ENCODE measurements at places on chromosomes 2 and 18.

- DNase-seq: no peak
Observed at GRCh38 chr18:62200121-62200914, 13.3 kb downstream of the RELCH start.

DNA sequence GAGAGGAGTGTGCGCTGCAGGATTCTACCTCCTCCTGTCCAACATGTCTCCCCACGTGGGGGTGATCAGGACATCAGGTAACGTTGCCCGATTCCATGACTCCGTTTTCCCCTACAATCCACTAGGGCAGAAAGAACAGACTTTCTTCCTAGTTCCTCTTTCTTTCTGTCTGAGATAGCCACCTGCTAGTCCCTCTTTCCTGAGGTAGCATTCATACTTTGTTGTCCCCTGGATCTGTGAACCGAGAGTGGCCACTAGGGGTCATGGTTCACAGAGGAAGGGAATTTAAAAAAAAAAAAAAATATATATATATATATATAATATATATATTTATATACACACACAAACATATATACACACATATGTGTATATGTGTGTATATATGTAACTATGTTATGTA is 210.0 kb upstream of the ZNF521 start:
- DNase-seq: no peak

GRCh38 chr18:55790296-55790695 is 202.3 kb upstream of the TCF4 start:
- DNase-seq: no peak

DNA sequence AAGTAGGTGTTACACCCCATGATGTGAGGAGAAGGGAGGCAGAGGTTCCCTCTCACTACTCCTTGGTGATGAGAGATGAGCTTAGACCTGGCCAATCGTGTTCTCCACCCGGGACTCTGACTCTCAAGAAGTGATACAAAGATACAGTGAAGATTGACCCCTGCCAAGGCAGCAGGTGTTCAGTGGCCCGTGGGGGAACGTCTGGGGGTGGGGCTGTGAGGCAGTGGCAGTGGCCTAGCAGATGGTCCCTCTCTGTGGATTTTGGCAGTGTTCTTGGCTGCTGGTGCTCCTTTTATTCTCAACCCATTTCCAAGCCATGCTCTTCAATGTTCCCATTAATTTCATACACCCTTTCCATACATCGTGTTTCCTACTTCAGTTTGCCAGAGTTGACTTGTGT is 120.4 kb upstream of the NEDD4L start:
- DNase-seq: no peak

- DNase-seq: no peak
Observed at GRCh38 chr18:31739651-31740050, 21.0 kb downstream of the SLC25A52 start.

Data from B cell (primary cell).